ENCODE measurements at places on chromosomes 4 and X. TPM values are rescaled to one million over a fixed set of nuclear protein-coding genes. Genes with fewer than 3 reads are reported as not detected.

DNA sequence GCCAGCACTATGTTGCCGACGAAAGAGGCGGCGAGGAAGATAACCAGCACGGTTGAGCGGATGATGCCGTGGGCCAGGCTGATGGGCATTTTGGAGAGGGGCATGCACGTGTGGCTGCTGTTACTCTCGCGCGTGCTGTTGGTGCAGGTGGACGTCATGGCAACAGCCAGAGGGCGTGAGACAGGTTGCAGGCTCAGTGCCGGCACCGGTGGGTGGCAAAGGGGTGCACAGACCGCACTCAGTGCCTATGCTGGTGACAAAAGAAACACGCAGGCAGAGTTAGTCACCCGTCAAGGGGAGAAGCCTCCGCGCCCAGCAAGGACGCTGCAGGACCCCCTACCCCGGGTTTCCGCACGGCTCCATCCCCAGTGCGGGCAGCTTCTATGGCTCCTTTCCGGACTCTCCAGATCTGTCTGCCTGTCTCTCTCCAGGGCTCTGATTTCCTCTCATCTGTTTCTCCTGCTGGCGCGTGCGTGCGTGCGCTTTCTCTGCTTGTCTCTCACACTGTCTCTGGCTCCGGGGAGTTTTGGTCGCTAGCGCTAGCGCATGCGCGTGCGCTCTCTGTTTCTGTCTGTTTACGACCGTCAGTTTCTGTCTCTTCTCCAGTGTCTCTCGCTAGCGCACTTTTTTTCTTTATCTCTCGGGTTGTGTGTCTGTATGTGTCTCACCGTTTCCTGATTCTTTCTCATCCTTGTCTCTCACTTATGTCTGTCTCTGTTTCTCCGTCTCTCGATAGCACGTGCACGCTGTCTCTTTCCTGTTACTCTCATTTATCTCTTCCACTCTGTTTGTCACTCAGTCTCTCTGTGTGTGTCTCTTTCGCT, 2.1 kb downstream of the GPR101 start:
- peaks cover 66% of the 10 kb centered on the region for H3K27me3 ChIP-seq
- H3K4me1 ChIP-seq, result peaks cover 10% of the 10 kb centered on the region
- H3K27ac ChIP-seq, result no peak overlapping the region
- H3K4me3 ChIP-seq, result peak overlapping the region; percentile 66
- DNase-seq, result peak; percentile 48

Gene ABLIM2
- total RNA-seq, result 3.6 TPM

DNA sequence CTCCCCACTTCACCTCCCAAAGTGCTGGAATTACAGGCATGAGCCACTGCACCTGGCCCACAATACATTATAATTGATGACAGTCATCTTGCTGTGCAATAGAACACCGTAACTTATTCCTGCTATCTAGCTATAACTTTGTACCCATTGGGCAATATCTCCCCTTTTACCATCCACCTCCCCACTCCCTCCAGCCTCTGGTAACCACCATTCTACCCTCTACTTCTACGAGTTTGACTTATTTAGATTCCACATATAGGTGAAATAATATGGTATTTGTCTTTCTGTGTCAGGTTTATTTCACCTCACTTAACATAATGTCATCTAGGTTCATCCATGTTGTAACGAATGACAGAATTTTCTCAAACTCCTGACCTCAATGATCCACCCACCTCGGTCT, 8.2 kb upstream of the TEX11 start:
- H3K4me3 ChIP-seq, result no peak overlapping the region
- H3K4me1 ChIP-seq, result no peaks in the 10 kb centered on the region
- H3K27ac ChIP-seq, result no peak overlapping the region
- no peak for DNase-seq
- H3K36me3 ChIP-seq, result no peaks in the 10 kb centered on the region

Gene F9
- total RNA-seq, result not detected

GRCh38 chr4:3874028-3874415, 107.8 kb downstream of the ADRA2C start:
- no peaks in the 10 kb centered on the region for H3K4me1 ChIP-seq
- DNase-seq, result no peak
- H3K27ac ChIP-seq, result no peak overlapping the region
- no peaks in the 10 kb centered on the region for H3K36me3 ChIP-seq
- H3K27me3 ChIP-seq, result peaks cover 45% of the 10 kb centered on the region
- H3K4me3 ChIP-seq, result no peak overlapping the region

All from PC-3 (cell line).